ENCODE measurements at places on chromosomes 12 and 14.

GRCh38 chr12:47066278-47067025 is 13.0 kb upstream of the PCED1B start:
- DNase-seq: no peak

- peak; percentile 65 for DNase-seq
Measured at GRCh38 chr12:24902511-24903328, 46.2 kb downstream of the BCAT1 start.

- DNase-seq: no peak
Measured at GRCh38 chr12:85626001-85626783, 210.0 kb downstream of the RASSF9 start.

DNA sequence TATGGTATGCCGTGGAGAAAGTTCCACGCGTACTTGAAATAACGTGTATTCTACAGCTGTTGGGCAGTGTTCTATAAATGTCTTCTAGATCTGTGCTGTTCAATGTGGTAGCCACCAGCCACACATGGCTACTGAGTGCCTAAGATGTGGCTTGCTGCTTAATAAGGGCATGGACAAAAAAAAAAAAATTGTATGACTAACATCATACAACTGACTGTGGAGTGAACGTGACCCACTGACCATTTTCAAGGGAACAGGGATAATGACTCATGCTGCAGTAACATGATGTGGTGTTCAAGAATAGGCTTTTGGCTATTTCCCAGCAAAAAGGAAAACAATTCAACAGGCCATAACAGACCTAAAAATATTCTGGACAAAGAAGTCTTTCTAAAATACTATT is 13.0 kb downstream of the ATG14 start:
- DNase-seq: no peak

Data from spinal cord (tissue), 10 donors.